Right hindlimb (tissue), 1 donor: ENCODE measurements at places on chromosomes 7 and 10.

DNA sequence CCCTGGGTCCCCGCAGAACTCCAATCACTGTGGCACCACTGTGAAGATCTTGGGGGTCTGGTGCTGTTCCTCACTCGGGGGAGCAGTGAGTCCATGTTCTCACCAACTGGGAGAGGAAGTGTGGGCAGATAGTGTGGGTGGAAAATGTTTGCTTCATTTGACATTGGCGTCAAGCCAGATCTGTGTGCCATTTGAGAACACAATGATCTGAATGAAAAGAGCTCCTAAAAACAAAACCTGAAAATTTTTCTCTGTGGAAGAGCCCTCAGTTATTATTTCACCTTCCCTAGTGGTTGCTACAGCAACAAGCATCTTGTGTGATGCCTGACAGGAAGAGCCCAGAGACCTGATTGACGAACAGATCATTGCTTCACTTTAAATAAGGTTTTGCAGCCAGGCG lies 125.6 kb downstream of the VIPR2 start:
- DNase-seq = no peak

DNA sequence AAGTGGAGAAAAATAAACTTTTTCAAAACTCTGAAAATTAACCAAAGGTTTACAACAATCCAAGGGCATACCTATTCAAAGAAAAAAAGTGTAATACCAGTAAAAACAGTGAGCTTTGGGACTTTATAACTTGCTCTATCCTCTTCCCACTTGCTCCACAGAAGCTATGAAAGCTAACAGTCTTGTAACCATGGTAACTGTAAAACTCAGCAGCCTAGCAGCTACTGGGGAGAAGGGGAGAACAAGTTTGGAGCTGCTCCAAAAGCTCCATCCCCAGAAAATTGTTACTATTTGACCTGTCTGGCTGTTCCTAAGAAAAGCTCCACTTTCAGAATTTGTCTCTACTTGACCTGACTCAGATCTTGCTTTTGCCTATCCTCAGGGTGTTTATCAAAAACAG lies 191.5 kb downstream of the OTUD1 start:
- no peak for DNase-seq

- DNase-seq = no peak
Measured at GRCh38 chr7:96416599-96416998, 94.7 kb upstream of the SLC25A13 start.

GRCh38 chr7:11213266-11213665 lies 239.6 kb downstream of the PHF14 start:
- no peak for DNase-seq

DNA sequence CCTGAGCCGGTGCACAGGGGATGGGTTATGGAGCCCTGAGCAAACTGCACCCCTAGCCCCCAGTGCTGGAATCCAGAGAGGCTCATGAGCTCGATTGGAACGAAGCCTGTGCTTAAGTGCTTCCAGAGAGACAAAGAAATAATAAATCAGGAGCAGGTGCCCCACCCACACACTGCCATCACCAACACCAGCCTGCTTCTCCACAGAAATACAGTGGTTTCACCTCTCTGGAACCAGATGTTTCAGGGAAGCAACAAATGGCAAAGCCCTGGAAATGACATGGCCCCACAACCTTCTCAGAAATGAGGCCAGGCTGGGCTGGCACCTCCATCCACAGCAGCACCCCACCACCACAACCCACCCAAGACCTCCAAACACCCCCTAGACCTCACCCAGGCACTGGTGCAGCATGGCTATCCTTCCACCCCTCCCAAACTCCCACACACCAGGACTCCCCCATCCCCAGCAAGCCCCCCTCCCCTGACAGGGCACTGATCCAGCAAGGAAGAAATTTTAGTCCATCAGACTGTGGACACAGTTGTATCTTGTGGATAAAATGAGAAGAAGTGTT lies 4.1 kb upstream of the SLC18A3 start:
- DNase-seq = no peak

DNA sequence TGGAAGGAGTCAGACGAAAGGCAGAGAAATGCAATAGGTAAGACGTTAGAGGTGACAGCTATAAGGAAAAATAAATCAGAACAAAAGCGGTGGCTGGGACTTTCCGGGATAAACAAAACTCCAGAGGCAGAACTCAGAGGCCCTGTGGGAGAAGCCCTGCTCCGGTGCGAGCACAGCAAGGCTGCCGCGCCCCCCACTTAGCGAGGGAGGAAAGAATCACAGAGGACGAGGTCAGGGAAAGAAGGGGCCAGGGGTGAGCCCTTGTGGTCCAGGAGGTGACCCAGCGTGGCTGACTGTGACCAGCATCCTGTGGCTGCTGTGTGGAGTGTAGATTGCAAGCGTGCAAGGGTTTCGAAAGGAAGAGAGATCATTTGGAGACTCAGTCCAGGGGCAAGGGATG lies 591.8 kb upstream of the ADARB2 start:
- DNase-seq = no peak
